Fibroblast of pulmonary artery (primary cell): ENCODE measurements at places on chromosomes 2 and 18.

DNA sequence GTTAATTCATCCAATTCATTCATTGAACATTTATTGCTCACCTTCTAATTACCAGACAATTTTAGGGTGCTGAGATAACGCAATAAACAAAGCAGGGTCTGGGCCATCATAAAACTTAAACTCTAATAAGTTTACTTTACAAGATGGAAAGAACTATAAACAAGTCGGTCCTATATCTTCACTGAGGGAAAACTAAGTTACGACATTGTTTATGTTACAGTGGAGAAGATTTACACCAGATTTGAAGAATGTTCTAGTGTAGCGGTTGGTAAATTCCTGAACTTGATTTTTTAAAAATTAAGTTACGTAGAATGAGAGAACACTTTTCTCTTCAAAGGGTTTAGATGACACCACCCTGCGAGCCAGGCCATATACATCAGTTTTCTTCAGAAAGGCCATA is 20.7 kb upstream of the FRZB start:
- no peak for DNase-seq

DNA sequence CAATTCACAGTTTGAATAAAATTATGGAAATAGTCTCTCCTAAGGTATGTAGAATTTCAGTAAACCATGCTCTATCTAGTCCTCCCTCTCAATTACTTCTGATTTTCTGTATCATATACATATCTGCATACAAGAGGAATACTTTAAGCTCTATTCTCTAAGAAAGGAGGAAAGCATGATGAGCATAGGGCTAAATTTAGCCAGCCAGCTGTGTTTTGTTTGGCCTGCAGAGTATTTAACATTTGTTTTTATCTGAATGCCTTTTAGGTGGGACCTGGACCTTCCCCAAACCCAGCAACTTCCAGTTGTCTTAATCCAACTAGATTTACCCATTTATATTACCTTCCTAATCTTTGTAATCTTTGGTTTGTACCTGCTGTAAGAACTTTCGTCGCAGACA is 42.2 kb upstream of the FAM117B start:
- DNase-seq = no peak

DNA sequence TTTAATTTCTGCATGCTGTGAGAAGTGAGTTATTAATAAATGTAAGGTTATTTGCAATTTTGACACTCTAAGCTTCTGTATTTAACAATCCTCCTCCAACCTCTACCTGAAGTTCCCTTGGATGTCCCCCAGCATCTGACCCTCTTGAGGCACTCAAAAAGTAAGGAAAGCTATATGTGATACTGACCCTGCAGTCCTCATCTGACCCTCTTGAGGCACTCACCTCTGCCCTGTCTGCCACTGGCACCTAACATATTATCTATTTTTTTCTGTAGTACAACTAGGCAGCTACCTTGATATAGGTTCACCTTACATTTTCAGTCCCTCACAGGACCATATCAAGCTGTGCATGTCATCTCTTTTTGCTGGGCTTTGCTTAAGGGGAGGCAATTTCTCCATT is 583.4 kb upstream of the PKDCC start:
- no peak for DNase-seq

DNA sequence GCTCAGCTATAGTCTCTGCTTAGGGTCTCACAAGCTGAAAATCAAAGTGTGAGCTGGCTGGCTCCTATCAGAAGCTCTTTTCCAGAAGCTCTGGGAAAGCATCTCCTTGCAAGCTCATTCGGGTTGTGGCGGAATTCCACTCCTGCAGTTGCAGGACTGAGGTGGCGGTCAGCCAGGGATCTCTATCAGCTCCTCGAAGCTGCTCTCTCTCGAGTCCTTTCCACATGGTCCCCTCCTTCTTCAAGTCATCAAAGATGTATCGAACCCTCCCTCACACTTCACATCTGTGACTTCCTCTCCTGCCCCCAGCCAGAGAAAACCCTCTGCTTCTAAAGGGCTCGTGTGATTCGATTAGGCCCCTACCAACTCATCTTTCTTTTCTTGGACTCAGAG is 141.7 kb downstream of the ZFP36L2 start:
- DNase-seq = peak; percentile 75

GRCh38 chr2:212882626-212883025 is 268.8 kb downstream of the IKZF2 start:
- DNase-seq = no peak

DNA sequence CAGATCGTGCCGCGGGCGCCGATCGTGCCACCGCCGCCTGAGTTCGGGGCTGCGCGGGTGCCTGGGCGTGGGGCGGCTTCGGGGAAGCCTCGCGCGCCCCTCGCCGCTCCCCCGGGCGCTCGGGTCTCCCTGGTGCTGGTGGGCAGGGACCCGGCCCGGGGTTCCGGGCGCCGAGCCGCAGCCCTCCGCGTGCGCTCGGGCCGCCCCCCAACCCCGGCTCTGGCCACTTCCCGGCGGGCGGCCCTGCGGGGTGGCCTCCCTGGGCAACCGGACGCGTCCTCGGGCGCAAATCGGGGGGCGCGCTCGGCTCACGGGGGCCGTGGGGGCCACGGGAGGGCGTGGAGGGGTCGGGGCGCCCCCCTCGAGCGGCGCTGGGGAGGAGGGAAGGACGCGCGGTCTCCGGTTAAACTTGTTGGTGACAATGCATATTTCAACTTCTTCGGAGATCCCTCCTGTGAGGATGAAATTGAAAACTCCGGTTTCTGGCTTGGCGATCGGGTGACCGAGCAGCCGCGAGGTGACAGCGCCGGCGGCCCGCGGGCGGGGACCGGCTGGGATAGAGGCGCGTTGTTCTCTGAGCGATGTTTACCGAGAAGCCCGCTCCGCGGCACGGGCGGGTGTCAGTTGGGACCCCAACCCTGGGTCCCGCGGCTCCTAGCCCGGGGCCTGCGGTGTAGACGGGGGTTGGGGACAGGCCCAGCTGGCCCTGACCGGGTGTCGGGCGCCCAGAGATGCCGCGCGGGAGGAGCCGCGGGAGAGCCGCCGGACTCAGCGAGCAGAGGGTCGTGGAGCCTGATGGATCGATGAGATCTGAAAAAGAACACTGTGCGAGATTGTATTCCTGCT is 676 bp downstream of the SH3BP4 start:
- no peak for DNase-seq

DNA sequence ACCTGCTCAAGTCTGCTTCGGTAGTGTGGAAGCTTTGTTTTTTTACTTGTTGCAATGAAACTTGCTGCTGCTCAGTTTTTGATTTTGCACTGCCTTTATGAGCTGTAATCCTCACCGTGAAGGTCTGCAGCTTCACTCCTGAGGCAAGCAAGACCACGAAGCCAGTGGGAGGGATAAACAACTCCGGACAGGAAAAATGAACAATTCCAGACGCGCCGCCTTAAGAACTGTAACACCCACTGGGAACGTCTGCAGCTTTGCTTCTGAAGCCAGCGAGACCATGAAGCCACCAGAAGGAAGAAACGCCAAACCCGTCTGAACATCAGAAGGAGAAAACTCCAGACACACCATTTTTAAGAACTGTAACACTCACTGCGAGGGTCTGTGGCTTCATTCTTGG is 245.7 kb upstream of the REG3G start:
- no peak for DNase-seq

- no peak for DNase-seq
Measured at GRCh38 chr2:111068435-111069058, 52.2 kb upstream of the BCL2L11 start.

DNA sequence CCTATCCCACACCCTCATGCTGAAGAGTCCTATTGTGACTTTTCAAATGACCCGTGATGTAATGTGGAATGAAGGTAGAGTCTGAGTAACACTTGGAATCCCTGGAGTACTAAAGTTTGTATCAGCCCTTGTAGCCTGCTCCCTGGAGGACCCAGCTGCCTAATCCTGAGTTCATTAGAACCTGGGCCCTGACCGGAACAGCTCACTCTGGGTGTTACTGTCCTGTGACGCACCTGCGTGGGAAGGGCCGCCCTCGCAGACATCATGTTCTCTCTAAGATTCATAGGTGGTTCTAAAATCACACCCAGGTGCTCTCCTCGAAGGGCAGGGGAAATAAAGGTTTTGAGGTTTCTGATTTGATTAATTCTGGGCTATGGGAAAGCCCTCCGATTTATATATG is 62.3 kb downstream of the NCK2 start:
- no peak for DNase-seq

GRCh38 chr2:46769809-46770208 is 145.8 kb downstream of the MCFD2 start:
- no peak for DNase-seq

GRCh38 chr2:240638512-240639160 is 13.4 kb downstream of the GPR35 start:
- no peak for DNase-seq

DNA sequence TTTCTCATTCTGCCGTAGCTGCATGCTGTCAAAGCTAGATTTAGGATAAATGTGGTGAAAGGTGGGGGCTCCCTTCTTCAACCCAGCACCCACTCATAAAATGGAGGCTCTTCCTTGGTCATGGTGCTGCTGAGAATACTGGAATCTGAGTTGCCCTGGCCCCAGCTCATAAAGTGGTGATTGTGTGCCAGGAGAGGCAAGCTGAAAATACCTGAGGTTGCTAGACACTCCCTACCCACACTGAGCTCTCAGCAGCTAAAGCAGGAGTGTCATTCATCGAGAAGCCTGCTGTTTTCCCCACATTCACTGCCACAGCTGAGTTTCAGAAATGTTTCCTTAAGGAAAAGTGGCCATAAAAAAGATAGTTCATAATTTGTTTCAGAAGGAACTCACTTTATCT is 297.1 kb upstream of the RBMS1 start:
- no peak for DNase-seq

GRCh38 chr2:55159037-55159651 is 72.9 kb downstream of the CLHC1 start:
- DNase-seq = no peak

DNA sequence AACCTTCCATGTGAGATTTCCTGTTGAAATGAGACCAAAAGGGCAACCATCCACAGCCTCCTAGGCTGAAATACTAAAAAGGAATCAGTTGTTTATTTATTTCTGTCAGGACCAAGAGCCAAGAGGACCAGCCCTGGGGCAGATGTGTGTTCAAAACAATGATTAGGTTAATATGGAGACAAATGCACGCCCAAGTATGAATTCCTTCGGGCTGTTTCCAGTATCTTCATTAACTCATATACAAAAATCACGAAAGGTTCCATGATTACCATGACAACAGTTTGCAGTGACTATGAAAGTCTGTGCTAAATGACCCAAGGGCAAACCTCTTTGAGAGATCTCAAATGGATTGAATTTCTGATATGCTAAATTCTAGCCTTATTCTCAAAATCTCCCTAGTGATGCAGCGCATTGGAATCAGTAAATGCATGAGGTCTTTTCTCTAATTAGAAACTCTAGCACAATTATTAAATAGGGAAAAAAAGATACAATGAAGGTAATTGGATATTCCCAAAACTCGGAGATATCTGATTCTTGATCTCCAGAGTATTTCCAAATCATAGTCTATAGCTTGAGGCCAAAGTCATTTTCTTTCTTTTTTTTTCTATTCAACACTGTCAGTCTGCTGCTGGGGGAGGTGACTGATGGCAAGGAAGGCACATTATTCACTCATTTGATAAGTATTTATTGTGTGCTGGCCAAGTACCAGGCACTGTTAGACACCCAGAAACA is 35.6 kb downstream of the VIT start:
- DNase-seq = peak; percentile 29

DNA sequence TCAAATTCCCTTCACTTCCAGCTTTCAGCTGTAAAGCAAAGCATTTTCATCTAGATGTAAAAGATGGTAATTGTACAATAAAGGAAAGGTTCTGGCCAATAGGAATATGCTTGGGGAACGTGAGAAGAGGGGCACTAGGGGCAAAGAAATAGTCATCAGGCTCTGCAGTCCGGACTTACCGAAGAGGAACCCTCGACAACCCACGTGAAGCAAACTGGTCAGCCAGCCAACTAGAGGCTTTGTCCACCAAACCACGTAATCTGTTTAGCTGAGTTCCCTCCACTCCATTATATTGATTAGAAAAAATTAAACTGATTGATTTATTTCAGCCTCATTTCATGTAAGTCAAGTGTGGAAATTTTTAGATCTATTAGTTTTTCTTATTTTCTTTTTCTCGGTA is 300.4 kb upstream of the FANCL start:
- no peak for DNase-seq

DNA sequence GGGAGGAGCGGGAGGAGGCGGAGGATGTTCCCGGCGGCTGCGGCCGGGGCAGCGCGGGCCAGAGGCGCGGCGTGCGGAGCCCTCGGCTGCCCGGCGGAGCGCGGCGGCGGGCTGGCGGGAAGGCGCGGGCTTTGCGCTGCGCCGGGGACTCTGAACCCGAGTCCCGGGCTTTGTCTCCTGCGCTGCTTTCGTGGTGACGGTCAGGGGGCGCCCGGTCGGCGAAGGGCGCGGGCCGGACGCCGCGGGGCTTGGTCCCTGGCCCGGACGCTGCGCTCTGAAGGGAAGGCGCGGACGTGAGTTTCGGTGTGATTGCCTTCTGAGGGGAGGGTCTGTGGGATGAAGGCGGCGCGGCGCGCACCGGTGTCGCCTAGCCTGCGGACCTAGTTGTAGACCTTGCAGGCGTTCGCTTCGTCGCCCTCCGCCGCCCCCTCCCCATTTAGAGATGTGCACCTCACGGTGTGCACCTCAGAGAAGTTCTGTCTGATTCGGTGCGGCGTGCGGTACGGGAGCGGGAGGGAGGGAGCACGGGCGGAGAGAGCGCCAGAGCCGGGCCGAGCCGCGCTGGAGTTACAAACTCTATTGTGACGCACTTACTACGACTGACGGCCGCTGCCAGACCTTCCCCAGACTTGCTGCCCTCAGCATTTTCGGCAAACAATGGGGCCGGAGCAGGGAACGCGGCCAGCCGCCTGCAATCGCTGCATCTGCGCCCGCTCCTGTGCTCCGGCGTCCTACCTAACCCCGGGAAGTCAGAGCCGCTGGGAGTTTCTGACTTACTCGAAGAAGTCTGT is 2.1 kb downstream of the BCL2L11 start:
- peak; percentile 93 for DNase-seq

DNA sequence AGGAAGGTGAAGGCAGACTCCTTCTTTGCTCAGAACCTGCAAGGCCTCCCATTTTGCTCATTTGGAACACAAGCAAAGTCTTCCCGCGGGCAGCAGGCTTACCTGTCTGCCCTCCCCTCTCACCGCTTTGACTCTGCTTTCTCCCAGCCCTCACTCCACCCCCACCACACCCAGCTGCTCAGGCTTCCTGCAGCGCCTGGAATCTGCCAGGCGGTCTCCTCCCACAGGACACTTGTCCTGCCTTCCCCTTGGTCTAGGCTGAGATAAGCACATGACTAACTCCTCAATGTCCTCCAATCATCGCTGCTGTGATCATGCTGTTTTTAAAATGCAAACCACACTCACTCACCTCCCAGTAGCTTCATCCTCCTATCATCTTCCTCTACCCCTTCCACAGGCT is 430.0 kb downstream of the ZNF516 start:
- no peak for DNase-seq

DNA sequence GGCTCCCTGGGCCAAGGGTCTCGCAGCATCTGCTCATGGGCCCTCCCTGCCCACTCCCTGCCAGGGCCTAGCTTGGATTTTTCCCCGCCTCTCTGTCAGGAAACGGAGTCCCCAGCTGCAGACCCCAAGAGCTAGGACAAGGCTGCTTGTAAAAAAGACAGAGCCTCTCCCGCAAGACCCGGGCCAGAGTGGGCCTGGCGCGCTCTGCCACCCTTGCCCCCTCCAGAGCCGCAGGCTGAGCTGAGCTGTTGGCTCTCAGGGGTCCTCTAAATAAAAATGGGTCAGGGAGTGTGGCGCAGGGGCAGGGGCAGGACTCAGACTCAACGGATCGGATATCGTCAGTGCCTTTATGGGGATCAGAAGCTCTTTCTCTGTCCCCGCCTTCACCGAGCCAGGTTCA is 112.6 kb downstream of the CABLES1 start:
- no peak for DNase-seq

GRCh38 chr2:63300835-63301234 is 250.2 kb downstream of the OTX1 start:
- no peak for DNase-seq
